ENCODE measurements at places on chromosomes 1 and 21. TPM values are rescaled to one million over a fixed set of nuclear protein-coding genes. Genes with fewer than 3 reads are reported as not detected.

DNA sequence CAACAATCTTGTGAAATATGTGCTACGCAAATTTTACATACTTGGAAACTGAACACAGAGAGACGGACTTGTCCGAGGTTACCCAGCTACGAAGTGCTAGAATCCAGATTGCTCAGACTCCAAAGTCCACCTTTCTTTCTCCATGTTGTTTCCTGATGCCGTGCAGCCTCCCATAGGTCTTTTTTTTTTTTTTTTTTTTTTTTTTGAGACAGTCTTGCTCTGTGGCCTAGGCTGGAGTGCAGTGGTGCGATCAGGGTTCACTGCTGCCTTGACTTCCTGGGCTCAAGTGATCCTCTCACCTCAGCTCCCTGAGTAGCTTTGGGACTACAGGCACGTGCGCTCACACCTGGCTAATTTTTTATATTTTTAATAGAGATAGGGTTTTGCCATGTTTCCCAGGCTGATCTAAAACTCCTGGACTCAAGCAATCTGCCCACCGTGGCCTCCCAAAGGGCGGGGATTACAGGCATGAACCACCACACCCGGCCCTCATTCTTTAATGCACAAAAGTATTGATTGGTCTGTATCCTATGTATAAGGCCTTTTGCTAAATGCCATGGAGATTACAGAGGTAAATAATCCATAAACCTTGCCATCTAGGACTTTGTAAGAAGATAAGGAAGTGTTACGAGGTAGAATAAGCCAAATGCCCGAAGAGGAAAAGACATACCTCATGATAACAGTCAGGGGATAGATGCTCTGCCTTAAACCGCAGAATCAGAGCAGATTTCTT, 92.8 kb downstream of the C1orf21 start:
- H3K36me3 ChIP-seq: no peaks in the 10 kb centered on the region
- DNase-seq: peak; percentile 75
- no peak overlapping the region for H3K4me3 ChIP-seq
- no peak overlapping the region for H3K27ac ChIP-seq
- H3K4me1 ChIP-seq: peaks cover 31% of the 10 kb centered on the region

DNA sequence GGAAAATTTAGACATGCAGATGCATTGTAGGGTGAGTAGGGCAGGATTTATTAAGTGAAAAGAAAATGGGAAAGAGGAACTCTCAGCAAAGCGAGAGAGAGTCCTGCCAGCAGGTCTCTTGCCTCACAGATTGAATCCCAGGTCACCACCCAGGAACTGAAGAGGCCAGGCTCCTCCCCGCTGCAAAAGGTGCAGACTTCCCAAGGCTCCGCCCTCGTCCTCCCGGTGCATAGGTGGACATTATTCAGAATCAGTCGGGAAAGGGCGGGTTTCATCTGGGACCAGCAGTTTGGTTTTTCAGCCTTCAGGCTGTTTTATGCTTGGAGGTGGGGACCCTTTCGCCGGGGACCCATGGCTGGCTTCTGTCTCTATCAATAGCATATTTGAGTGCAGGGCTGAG, 41.6 kb upstream of the APP start:
- H3K27me3 ChIP-seq: no peaks in the 10 kb centered on the region
- no peaks in the 10 kb centered on the region for H3K4me1 ChIP-seq
- H3K27ac ChIP-seq: no peak overlapping the region
- H3K4me3 ChIP-seq: no peak overlapping the region

- no peaks in the 10 kb centered on the region for H3K27me3 ChIP-seq
- no peak overlapping the region for H3K4me3 ChIP-seq
- peaks cover 11% of the 10 kb centered on the region for H3K4me1 ChIP-seq
- H3K36me3 ChIP-seq: peaks cover 39% of the 10 kb centered on the region
Observed at GRCh38 chr1:205144046-205144720, 22.4 kb upstream of the RBBP5 start.

WLS gene
- total RNA-seq: 148 TPM

DNA sequence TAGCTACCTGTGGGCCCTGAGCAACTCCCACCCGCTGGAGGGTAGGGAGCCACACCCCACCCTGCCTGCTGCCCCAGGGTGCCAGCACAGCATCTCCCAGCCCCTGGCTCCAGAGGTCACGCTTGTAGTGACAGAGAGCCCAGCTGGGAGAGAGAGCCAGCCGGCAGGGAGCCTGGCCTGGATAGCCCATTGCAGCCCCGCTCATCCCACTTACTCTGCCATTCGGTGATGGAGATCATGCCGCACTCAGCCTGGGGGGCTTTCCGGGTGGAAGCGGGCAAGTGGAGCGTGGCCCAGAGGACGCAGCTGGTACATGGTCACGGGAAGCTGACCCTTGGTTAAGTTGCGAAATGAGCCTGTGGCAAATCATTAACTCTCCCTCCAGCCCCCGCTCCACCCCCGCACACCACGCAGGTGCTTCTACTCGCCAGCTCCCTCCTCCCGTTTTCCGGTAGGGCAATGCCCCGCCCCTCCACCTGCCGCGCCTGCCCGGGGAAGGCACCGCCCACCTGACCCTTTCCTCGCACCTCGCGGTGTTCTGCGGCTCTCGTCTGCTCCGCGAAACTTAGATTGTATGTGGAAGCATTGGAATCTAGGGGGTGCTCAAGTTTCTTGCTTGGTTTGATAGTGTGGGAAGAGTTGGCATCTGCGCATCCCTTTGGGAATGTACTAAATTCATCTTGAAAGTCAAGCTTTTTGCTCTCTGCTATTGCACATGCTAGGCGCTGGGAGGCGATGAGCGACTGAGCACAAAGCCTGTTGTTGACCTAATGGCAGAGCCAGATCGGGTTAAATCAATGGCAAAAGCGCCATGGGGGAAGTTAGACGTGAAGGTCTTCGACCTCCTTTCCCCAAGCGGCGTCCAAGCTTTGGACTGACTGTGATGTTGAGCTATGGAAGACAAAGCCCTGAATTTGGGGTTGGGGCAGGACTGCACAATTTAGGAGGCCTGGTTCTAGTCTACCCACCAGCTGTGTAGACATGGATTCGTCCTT, at the start of gene GOLT1A:
Gene GOLT1A (minus strand): TSS at position 321 of the 995 bp plus-strand sequence. CDS start 82 bp downstream, at position 239.
- DNase-seq: peak; percentile 91
- H3K27me3 ChIP-seq: no peaks in the 10 kb centered on the region
- peaks cover 15% of the 10 kb centered on the region for H3K4me1 ChIP-seq
- peak within 1 kb of the TSS; percentile 16 for H3K27ac ChIP-seq
- H3K4me3 ChIP-seq: peak within 1 kb of the TSS; percentile 21

- no peak overlapping the region for H3K27ac ChIP-seq
- H3K4me1 ChIP-seq: no peaks in the 10 kb centered on the region
- no peak for DNase-seq
Observed at GRCh38 chr1:31869449-31869848, 53.6 kb upstream of the SPOCD1 start.

ELAPOR1 gene
- total RNA-seq: 84.3 TPM

THEM5 gene
- total RNA-seq: not detected

GRCh38 chr21:39971956-39972355, 104.7 kb downstream of the PCP4 start:
- DNase-seq: no peak
- H3K27me3 ChIP-seq: peaks cover 10% of the 10 kb centered on the region
- no peak overlapping the region for H3K27ac ChIP-seq
- no peak overlapping the region for H3K4me3 ChIP-seq

- no peak overlapping the region for H3K27ac ChIP-seq
- H3K36me3 ChIP-seq: no peaks in the 10 kb centered on the region
- no peaks in the 10 kb centered on the region for H3K4me1 ChIP-seq
- DNase-seq: no peak
Observed at GRCh38 chr1:228184152-228184551, 18.5 kb downstream of the IBA57 start.

VAV3 gene
- total RNA-seq: 5.7 TPM

- H3K4me1 ChIP-seq: no peaks in the 10 kb centered on the region
- H3K36me3 ChIP-seq: no peaks in the 10 kb centered on the region
- no peak overlapping the region for H3K27ac ChIP-seq
- DNase-seq: no peak
Observed at GRCh38 chr1:88698764-88699163, 14.7 kb downstream of the PKN2 start.

- peak; percentile 7 for DNase-seq
- no peaks in the 10 kb centered on the region for H3K4me1 ChIP-seq
- no peaks in the 10 kb centered on the region for H3K36me3 ChIP-seq
- H3K27me3 ChIP-seq: no peaks in the 10 kb centered on the region
Observed at GRCh38 chr1:189708674-189709073, 769.0 kb downstream of the BRINP3 start.

STRIP1 gene
- 57.6 TPM for total RNA-seq

OR10J1 gene
- total RNA-seq: not detected

DNA sequence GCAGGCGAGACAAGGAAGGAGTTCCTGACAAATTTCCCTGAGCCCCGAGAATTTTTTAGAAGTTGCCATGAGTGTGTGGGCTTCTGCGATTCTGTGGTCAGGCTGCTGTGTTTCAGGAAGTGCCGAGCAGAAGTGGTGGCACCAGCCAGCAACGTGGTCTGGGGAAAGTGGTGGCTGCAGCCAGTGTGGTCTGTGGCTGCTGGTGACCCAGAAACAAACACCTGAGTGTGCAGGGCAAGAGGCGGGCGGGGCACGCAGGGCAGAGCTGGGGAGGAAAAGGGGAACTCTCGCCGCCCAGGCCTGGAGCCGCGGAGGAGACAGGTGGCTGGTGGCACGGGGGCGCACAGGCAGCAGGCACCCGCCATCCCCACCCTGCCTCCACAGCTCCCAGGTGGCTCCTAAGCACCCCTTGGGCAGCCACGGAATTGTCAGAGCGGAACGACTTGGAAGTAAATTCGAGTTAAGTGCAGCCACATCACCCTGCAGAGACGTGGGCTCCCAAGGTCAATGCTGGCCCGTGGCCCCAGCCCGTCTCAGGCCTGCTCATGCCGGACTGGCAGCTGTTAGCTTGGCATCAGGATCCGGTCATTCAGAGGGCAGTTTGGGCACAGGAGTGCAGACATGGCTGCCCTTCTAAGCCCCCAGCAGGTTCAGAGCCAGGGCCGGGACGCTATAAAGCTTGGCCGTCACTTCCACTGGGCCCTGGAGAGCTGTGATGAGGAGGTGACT, 25.1 kb downstream of the PRDM16 start:
- H3K4me1 ChIP-seq: no peaks in the 10 kb centered on the region
- no peak overlapping the region for H3K4me3 ChIP-seq
- H3K27ac ChIP-seq: no peak overlapping the region
- H3K27me3 ChIP-seq: no peaks in the 10 kb centered on the region
- no peak for DNase-seq

AQP10 gene
- total RNA-seq: not detected

- H3K4me3 ChIP-seq: peak overlapping the region; percentile 71
- H3K36me3 ChIP-seq: no peaks in the 10 kb centered on the region
- peaks cover 44% of the 10 kb centered on the region for H3K27me3 ChIP-seq
- no peak overlapping the region for H3K27ac ChIP-seq
Observed at GRCh38 chr1:245153552-245154428, 995 bp upstream of the KIF26B start.

DNA sequence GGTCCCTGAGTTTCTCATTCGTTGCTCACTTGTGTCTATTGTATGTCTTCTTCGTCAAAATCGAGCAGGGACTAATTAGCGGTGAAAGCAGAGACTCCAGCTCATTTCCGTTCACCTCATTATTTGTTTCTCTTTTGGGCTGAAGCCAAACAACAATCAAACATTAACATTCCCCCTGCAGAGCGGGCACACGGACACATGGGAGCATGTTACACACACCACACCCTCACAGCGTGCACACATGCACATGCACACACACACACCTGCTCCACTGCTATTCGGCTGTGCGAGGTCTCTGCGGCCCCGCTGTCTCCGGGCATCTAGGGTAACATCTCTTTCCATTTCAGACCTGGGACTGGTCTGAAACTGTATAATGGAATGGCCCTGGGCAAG, 58.5 kb upstream of the LRRC8D start:
- H3K36me3 ChIP-seq: no peaks in the 10 kb centered on the region
- no peaks in the 10 kb centered on the region for H3K27me3 ChIP-seq
- peaks cover 5% of the 10 kb centered on the region for H3K4me1 ChIP-seq
- peak overlapping the region; percentile 46 for H3K4me3 ChIP-seq
- H3K27ac ChIP-seq: no peak overlapping the region
- DNase-seq: no peak
